ENCODE measurements at places on chromosomes 11 and 22.

- DNase-seq, result no peak
Measured at GRCh38 chr11:96023275-96023674, 99.4 kb upstream of the MTMR2 start.

GRCh38 chr11:128603752-128604414 is 16.5 kb upstream of the ETS1 start:
- peak; percentile 9 for DNase-seq

DNA sequence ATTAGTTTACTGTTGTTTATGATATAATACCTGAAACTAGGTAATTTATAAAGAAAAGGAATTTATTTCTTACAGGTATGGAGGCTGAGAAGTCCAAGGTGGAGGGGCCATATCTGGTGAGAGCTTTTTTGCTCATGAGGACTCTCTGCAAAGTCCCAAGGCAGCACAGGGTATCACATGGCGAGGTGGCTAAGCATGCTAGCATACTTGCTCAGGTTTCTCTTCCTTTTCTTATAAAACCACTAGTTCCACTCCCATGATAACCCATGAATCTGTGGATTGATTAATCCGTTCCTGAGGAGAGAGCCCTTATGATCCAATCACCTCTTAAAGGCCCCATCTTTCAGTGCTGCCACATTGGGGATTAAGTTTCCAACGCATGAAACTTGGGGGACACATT is 82.7 kb downstream of the PHF21A start:
- no peak for DNase-seq

- no peak for DNase-seq
Measured at GRCh38 chr11:16615480-16615879, 123.0 kb upstream of the C11orf58 start.

DNA sequence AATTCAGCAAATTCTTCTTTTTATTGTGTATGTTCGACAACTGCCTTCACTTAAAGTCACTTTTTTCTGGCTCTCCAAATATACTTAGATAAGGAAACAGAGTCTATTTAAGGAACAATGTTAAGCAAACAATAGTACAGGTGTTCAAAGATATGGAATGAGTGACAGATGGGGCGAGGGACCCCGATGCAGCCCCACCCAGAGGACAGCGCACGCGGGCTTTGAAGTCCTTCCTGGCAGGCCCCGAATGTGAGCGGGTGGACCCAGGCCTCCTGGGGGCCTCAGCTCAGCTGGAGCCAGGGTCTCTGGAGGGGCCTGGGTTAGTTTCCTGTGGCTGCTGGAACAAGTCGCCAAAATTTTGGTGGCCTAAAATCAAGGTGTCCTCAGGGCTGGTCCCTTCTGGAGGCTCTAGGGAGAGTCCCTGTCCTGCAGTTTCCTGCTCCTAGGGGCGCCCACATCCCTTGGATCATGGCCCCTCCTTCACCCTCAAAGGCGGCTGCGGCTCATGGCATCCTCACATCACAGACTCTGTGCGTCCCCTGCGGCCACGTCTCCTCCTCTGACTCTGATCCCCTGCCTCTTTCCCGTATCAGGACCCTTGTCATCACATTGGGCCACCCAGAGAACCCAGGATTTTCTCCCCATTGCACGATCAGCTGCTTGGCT is 40.6 kb upstream of the KCNQ1OT1 start:
- no peak for DNase-seq

DNA sequence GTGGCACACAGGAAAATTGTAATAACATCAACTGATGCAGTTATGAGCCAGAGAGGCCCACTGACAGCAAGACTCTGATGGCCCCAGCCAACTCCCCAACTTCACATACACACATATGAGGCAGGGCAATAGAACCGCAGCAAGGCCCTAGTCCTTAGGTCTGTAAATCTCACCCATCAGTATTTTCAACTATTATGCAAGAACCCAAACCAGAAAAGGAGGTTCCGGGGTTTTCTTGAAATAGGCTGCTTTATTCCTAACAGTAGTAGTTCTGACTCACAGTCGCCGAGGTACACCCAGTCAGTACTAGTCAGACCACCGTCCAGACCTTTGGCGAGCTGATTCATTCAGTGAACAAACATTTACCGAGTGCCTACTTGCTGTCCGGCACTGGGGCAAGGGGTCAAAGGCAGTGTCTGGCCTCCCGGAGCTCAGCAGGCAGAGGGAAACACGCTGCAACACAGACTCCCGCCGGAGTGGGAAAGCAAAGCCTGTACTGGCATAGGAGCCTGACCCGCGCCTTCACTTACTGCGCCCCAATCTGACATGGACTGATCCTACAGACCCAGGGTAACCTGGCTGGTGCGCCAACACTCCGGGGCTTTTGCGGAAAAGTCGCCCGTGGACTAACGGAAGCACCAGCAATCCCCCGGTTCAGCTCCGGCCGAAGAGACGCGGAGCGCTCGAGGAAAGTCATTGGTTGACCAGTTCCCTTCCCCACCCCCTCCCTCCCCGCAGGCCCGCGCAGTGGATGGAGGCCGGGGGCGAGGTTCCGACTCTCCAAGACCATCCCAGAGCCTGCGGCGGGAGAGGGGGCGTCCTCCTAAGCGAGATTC is 1.3 kb downstream of the PLEKHA7 start:
- DNase-seq, result no peak

DNA sequence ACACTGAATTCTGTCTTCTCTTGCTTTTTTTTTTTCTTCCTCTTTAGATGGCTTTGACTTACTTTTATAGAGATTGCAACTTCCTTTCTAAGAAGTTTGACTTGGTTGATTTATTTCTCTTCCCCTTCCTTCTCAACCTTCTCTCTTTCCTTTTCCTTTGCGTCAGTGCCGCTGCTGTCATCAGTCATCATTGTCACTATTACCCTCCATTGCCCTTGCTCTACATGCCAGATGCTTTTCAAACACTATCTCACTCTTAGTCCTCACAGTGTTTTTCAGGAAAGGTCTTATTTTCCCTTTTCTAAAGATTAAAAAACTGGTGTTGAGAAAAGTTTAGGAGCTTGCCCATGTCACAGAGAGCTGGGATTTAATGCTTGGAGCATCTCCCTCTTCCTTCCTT is 74.7 kb upstream of the C11orf87 start:
- no peak for DNase-seq

GRCh38 chr11:36361901-36362391 is 65.9 kb downstream of the PRR5L start:
- DNase-seq, result no peak

DNA sequence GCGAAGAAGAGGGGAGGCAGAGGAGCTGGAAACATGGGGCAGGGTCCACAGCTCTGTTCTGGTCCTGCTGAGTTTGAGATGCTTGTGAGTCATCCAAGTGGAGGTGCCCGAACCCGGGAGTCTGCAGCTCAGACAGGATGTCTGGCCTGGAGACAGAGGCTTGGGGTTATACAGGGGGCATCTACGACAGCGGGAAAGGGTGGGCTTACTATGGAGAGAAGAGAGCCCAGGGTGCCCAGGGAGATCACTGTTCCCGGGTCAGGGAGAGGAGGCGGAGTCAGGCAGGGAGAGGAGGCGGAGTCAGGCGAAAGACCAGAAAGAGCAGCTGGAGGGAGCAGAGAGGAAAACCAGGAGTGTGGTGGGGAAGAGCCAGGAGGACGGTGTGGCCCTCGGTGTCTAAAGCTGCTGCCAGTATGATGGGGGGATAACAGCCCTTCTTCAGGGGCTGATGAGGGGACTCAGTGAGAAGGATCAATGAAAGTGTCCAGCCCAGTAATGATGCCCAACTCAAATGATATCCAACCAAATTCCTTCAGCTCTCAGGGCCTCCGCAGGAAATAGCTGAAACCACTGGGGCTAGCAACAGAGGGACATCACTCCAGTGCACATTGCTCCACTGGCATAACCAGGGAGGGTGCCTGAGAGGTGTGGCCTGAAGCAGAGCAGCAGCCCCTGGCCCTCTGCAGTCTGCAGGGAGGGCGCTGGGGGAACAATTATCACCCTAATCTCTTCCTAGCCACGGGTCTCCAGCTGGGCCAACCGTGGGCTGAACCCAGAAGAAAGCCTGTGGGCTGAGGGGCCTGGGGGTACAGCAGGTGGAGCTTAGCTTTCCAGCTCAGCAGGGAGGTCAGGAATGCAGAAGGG is 2.6 kb upstream of the LTBP3 start:
- DNase-seq, result no peak

- DNase-seq, result peak; percentile 55
Measured at GRCh38 chr11:86932924-86933875, 22.0 kb downstream of the FZD4 start.

GRCh38 chr11:92225568-92226330 is 1.1 kb downstream of the FAT3 start:
- no peak for DNase-seq

All from OCI-M1 (cell line).